ENCODE measurements at places on chromosomes 1 and 21.

DNA sequence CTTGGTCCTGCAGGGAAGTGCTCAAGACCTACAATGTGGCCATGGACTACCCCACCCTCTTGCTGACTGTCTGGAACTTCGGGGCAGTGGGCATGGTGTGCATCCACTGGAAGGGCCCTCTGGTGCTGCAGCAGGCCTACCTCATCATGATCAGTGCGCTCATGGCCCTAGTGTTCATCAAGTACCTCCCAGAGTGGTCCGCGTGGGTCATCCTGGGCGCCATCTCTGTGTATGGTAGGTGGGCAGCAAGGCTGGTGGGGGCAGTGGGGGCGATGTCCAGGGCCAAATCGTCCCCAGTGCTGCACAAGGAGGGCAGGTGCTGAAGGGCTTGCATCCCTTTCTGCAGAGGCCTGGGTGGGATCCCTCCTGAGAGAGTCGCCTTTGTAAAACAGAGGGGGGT is 18.4 kb downstream of the PSEN2 start:
- DNase-seq, result no peak

- DNase-seq, result no peak
Measured at GRCh38 chr21:30482130-30482529, 2.0 kb upstream of the KRTAP19-1 start.

DNA sequence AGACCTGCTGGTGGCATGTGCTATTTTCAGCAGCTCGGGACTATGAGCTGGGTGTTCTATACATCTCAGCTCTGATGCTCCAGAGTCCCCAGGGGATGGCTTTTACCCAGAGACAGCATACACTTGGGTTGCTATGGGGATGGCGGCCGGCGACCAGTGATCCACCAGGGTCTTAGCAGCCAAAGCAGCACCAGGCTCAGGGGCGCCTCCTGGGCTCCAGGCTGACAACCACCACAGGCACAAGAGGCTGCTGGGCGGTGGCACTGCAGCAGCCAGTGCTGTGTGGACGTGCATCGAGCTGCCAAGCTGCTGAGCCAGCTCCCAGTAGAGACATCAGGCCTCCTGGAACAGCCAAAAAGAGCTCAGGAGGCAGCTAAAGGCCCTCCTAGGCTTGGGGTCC is 37.6 kb upstream of the CLSTN1 start:
- no peak for DNase-seq

DNA sequence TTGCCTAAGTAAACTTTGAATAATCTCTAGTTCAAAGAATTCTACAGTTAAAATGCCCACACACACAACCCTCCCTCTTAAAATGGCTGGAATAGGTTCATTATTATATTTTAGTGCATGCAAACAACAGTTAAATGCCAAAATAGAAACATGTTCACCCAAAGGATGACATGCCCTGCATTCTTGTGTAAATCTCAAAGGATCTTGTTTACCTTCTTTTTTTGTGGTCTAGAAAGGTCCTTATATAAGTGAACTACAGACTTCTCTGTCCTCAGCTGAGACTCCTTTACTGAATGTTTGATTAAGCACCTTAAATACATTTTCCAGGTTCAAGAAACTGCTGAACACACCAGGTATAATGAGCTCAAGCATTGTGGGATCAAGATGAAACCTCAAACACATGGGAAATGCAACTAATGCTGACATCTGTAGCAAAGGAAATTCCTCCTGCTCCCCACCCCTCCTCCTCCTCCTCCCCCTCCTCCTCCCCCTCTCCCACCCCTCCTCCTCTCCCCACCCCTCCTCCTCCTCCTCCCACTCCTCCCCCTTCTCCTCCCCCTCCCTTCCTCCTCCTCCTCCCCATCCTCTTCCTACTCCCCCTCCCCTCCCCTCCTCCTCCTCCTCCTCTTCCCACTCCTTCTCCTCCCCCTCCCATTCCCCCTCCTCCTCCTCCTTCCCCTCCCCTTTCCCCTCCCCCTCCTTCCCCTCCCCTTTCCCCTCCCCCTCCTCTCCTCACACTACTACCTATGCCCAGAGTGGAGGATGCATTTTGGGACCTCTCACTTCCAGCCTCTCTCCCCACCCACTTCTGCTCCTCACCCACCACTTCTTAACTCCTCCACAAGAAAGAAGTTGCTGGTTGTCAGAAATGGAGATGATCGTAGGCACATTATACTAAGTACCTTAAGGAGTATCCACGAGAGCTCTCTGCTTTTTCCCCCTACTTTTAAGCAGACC is 233.9 kb downstream of the MRPL39 start:
- DNase-seq, result no peak

GRCh38 chr1:67575861-67576260 is 109.1 kb upstream of the GADD45A start:
- no peak for DNase-seq

- DNase-seq, result no peak
Measured at GRCh38 chr1:180250883-180251509, 20.9 kb downstream of the LHX4 start.

- DNase-seq, result no peak
Measured at GRCh38 chr1:173871091-173871490, 2.9 kb downstream of the ZBTB37 start.

DNA sequence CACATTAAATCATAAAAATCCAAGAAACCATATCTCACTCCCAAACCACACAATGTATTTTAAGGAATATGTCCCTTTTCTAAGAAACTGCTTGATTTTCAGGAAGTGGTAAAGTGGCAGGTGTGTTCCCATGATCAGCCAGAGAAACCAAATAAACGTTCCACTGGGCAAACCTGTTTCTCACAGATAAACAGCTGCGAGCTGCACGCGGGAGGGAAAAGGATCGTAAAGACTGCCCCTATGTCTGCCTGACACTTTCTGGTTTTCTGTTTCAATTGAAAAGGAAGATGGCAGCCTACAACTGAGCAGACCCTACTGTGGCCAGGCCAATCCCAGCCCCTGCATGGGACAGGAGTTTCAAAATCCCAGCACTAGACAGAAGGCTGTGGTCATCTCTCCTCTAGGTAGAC is 36.6 kb downstream of the HIVEP3 start:
- no peak for DNase-seq

DNA sequence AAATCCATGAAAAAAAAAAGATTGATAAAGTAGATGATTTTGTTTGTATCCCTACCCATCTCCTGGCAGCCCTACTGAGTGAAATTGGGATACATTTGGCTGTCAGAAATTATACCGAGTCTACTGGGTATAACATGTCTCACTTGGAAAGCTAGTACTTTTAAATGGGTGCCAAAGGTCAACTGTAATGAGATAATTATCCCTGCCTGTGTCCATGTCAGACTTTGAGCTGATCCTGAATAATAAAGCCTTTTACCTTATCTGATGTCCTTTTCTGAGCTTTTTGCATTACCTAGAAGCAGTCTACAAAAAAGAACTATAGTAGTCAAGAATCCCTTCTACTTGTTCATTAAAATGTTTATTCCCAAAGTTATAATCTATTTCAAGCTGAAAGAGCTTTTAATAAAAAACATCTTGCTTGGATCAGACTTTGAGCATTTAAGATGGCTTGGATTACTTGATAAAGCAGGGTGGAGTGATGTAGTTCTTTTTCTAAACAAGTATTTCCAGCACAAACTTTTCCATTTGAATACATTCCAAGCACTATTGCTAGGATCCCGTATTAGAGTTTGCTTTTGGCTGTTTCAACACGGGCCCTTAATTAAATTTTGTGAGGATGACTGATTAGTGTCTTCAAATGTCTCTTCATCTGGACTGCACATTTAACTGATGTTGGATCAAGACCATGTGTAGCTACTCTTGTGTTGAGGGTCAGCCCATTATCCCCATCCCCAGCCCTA is 69.2 kb downstream of the DTL start:
- DNase-seq, result no peak

Measured in activated naive CD8-positive, alpha-beta T cell treated with anti-CD3 and anti-CD28 coated beads, Interleukin-2, amount 10 ng/mL, durations not matched to agents 7 days and 5 days (primary cell).